Muscle of back (tissue), 13 donors: ENCODE measurements at places on chromosomes 12 and 14. TPM values are rescaled to one million over a fixed set of nuclear protein-coding genes. Genes with fewer than 3 reads are reported as not detected.
A peak's percentile ranks its signal among the peaks of the same experiment; 100 is the strongest.

DNA sequence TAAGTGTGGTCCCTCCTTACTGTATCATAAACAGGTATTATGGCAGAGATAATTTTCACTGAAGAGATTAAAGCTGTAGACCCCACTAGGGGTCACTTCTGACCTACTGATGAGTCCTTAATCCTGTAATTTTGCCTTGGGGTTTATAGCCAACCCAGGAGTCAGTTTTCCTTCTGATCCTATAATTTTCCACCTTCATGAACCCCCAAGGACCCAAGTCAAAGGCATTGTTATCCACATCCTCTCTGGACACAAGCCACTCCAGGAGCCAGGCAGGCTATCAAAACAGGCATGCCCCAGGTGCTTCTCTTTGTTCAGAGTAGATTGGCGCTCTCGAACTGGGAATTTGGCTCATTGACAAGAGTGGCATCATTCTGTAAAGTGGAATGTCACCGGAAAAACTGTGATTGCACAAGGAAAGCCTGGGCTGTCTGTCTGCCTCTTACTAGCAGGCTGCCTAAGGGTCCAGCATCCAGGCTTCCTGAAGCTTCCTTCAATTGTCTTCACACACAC is 1523.2 kb upstream of the FLRT2 start:
- DNase-seq = peak; percentile 39

GRCh38 chr12:6765634-6766581 is at the start of gene PTMS:
Gene PTMS (plus strand): TSS chr12:6766363. CDS start chr12:6766706, 343 bp downstream.
- peak; percentile 95 for DNase-seq

GRCh38 chr12:32248441-32249140 is 141.9 kb downstream of the BICD1 start:
- DNase-seq = no peak

GRCh38 chr14:101853455-101854018 is 92.0 kb downstream of the PPP2R5C start:
- DNase-seq = no peak

Gene C3AR1
- 5.8 TPM for polyA plus RNA-seq

Gene GPR84
- 0.14 TPM for polyA plus RNA-seq

Gene R3HDM2
- 57.8 TPM for polyA plus RNA-seq
